ENCODE measurements at places on chromosomes 11 and 22.
A peak's percentile ranks its signal among the peaks of the same experiment; 100 is the strongest.

DNA sequence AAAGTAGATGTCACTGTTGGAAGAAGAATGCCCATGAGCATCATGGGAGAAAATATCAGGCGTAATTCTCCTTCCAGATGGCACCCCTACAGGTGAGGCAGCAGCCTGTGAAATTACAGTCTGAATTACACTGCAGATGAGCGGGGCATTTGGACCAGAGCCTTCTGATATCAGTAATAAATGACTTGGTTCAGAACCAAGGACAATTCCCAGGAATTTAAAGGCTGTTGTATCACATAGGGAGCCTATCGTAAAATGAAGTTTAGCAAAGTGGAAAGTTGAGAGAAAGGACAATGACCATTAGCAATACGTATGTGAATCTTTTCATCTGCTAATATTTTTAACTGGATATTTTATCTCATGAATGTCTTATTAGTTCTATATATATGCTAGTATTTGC lies 61.3 kb downstream of the PRMT3 start:
- DNase-seq = no peak

- no peak for DNase-seq
These were observed at the start of gene PAX6 for GRCh38 chr11:31810779-31811647. Gene PAX6, minus strand, starts transcription at chr11:31811322. Its CDS starts 4,911 bp downstream, at chr11:31806411.

- DNase-seq = peak; percentile 51
These were observed 10.0 kb upstream of the MFRP start for GRCh38 chr11:119356349-119357031.

DNA sequence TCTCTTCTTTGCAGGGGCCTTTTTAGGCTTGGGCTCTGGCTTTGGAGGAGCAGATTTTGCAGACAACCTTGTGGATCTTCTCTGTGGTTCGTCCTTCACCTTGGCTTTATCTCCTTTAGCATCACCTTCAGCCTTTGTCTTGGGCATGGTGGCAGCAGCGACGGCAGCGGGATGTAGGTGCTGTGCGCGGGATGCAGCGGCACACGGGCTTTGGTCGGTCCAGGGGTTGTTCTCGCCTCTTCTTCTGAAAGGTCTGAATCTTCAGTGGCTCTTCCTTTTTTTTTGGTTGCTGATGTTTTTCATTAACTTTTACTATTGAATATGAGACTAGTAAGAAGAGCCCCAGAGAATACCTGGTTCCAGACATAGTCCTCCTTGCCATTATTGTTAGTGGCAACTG lies 10.0 kb downstream of the MEI1 start:
- no peak for DNase-seq

DNA sequence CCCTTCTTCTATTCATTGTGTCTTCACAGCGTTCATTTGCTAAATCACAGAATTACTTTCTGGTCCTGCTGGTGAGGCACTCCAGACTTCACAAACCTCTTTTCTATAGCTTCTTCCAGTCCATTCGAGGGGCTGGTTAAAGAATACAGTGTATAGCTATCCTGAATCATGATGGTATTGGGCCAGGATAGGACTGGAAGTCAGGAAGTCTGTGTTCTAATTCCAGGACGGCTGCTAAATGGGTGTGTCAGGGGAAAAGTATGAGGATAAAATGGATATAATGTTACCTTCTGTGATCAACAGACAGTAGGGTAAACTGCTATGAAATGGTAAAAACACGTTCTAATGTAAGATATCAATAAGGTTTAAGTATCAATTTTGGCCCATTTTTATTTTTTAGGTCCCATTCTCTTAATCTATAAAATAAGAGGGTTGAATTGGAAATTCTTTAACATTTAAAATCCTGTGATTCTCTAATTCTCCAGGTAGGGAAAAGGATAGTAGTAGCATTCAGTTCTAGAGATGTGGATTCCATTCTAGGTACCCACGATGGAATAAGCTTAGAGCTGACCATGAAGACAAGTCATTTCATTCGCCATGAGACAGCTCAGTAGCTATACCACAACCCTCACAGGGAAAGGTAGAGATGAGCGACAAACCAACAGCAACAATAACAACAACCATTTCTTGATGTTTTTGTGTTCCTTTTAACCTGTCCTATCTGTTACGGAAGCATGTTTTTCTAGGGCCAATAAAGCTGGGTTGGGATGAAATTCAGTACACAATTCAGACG lies 96.1 kb downstream of the SLC1A2 start:
- DNase-seq = no peak

- no peak for DNase-seq
These were observed 7.0 kb upstream of the SIDT2 start for GRCh38 chr11:117171404-117172061.

DNA sequence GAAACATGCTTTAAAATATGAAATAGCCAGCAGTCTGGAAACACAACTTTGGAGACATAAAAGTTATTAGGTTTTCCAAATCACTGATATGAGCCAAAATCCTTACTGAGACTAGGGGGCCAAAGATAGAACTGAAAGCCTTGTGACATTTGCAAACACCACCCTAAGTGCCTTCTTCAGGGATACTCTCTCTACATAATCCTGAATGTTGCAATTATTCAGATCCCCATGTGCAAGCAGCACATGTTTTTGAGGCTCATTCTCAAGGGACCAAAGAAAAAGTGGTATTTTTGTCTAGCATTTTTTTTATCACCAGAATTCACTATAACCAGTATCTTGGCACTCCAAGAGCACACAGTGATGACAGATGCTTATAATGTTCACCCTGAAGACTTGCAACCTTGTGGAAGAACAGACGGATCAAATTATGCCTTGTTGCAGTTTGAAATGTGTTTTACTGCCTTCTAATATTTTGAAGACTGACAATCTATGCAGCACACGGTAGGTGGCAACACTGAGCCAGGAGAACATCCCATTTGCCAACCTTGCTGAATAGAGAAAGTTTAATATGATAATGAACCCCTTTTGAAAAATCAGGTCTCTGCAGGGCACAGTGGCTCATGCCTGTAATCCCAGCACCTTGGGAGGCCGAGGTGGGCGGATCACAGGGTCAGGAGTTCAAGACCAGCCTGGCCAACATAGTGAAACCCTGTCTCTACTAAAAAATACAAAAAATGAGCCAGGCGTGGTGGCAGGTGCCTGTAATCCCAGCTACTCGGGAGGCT lies 78.5 kb downstream of the PLEKHA7 start:
- DNase-seq = peak; percentile 18

- peak; percentile 35 for DNase-seq
These were observed 98.8 kb downstream of the MED15 start for GRCh38 chr22:20606041-20606783.

DNA sequence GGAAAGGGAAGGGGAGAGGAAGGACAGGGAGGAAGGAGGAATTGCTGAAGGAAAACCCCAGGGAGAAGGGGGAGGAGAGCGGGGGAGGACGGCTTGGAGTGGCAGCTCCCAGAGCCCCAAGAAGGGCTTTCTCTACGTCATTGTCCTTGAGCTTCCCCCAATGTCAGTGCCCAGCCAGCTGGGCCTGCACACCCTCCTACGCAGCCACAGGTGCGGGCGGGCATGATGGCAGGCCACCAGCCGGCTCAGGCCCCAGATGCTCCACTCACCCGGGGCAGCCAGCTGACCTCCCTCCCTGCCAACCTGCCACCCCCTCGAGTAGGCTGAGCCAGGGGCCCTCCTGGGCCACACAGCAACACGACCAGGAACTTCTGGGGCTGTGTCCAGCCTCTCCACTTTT lies 11.2 kb downstream of the SYT7 start:
- no peak for DNase-seq

- no peak for DNase-seq
These were observed 8.9 kb downstream of the PPIL2 start for GRCh38 chr22:21674638-21675245.

GRCh38 chr11:48305923-48306322 lies at the start of gene OR4S1:
Gene OR4S1, plus strand, starts transcription at chr11:48306223. Its CDS starts 0 bp downstream, at chr11:48306223.
- no peak for DNase-seq

DNA sequence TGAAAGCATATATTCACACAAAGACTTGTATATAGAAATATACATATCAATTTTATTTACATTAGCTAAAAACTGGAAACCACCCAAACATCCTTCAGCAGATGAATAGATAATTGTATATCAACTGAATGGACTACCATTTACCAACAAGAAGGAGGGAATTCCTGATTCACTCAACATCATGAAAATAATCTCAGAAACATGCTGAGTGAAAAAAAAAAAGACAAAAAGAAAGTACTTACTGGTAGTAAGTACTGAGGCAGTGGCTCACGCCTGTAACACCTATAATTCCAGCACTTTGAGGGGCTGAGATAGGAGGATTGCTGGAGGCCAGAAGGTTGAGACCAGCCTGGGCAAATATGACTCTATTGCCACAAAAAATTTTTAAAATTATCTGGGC lies 7.4 kb upstream of the IPO7 start:
- no peak for DNase-seq

GRCh38 chr11:122340607-122341290 lies 224.7 kb upstream of the BLID start:
- no peak for DNase-seq

- DNase-seq = peak; percentile 74
These were observed at the start of gene LRRC74B for GRCh38 chr22:21045585-21046294. Gene LRRC74B, plus strand, starts transcription at chr22:21045946. Its CDS starts 41 bp downstream, at chr22:21045987.
